Stimulated activated CD8-positive, alpha-beta memory T cell treated with anti-CD3 and anti-CD28 coated beads, Interleukin-4, amount 100 ng/mL, for 1 hour (primary cell): ENCODE measurements at places on chromosomes 12 and 14.

DNA sequence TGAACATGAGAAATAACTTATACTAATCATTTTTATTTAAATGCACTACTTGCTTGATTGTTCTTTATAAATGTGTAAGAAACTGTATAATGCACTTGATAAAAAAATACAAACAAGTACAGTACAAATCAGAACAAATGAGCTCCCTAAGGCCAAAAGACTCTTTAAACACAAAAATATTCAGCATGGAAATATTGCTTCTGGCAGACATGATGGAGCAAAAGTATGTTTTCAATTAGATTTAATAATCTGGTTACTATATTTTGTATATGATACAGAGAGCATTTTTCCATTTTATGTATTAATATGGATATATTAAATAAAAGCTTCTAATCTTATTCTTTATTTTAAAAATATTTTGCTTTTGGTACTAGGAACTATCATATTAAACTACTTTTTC lies 800.2 kb upstream of the LRFN5 start:
- DNase-seq = no peak

DNA sequence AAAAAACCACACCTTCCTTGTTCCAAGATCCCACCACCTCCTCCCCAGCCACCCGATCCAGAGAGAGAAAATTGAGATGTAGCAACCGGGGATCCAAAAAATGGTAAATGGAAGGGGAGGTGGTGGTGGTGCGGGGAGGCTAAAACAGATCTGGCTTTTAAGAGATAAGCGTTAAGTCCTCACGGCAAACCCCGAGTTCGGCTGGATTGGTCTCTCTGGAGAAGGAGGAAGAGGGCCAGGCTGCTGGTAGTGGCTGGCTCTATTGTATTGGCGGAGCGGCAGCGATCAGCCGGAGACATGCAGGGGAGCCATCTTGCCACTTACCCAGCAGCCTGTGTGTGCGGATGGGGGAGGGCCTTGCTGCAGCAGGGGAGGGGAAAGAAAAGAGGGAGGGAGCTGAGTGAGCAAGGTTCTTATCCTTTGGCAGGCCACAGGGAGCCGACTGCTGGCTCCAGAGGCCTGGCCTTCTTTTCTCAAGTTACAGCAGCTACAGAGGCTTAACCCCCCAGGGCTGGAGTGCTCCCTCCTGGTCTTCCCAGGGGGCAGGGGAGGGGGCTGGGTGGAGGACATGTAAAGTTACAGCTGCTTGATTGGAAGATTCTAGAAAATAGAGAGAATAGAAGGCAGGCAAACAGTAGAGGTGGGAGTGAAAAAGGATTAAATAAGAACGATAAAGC lies 14.1 kb upstream of the CDH24 start:
- DNase-seq = peak; percentile 43

- no peak for DNase-seq
Observed at GRCh38 chr12:81332054-81332453, 254.2 kb downstream of the ACSS3 start.

DNA sequence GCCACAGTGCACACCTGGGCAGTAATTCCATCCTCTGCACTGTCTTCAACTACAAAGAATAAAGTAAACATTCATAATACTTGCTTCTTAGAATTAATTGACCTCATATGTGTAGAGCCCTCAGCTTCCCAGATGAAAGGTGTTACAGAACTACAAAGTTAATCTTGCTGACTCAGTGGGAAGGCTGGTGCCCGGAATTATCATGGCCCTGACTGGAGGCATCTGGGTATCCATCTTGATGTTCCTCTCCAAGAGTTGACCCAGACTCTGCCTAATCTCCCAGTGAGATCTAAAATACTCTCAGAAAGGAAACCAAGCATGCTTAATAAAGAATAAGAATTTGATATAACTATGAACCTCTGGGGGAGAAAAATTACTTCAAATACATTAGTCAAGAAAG lies 147.0 kb upstream of the ARID2 start:
- no peak for DNase-seq

- DNase-seq = no peak
Observed at GRCh38 chr14:87111741-87112140, 881.2 kb downstream of the GALC start.

DNA sequence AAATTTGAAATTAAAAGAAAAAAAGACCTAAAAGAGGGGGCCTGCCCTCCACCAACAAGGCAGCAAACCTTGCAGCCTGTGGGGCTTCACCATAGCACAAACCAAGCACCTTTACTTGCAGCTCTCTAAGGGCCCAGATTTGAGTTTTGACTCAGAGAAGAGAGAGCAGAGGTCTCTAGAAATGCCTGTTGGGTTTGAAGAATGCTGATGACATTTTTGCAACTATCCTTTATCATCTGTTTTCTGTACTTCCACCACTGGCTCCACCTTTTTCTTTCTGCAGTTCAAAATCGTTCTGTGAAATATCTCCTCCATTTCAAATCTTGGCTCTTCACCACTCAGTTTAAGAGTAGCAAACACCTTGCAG lies 83.8 kb upstream of the HMGA2 start:
- no peak for DNase-seq

- no peak for DNase-seq
Observed at GRCh38 chr12:110354172-110354780, 49.2 kb downstream of the ANAPC7 start.

- DNase-seq = no peak
Observed at GRCh38 chr14:75833326-75834020, 148.3 kb downstream of the TGFB3 start.

GRCh38 chr12:122199484-122200355 lies 3.8 kb upstream of the B3GNT4 start:
- no peak for DNase-seq

DNA sequence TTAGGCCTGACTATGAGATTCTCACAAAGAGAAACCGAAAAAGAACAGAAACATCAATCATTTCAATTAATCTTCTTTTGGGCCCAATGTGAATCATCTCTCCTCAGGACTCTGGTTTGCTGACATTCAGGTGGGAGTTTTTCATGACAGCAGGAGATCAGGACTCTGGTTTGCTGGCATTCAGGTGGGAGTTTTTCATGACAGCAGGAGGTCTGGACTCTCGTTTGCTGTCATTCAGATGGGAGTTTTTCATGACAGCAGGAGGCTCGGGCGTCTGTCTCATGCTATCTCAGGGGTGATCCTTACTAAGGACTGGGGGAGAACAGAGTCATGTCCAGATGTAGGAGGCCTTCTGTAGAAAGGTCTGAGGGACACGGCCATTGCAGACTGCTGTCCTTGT lies 40.1 kb upstream of the PARP11 start:
- no peak for DNase-seq

- DNase-seq = no peak
Observed at GRCh38 chr12:81570234-81570633, 188.9 kb downstream of the PPFIA2 start.

- peak; percentile 40 for DNase-seq
Observed at GRCh38 chr14:23559010-23559925, 3.2 kb downstream of the THTPA start.

DNA sequence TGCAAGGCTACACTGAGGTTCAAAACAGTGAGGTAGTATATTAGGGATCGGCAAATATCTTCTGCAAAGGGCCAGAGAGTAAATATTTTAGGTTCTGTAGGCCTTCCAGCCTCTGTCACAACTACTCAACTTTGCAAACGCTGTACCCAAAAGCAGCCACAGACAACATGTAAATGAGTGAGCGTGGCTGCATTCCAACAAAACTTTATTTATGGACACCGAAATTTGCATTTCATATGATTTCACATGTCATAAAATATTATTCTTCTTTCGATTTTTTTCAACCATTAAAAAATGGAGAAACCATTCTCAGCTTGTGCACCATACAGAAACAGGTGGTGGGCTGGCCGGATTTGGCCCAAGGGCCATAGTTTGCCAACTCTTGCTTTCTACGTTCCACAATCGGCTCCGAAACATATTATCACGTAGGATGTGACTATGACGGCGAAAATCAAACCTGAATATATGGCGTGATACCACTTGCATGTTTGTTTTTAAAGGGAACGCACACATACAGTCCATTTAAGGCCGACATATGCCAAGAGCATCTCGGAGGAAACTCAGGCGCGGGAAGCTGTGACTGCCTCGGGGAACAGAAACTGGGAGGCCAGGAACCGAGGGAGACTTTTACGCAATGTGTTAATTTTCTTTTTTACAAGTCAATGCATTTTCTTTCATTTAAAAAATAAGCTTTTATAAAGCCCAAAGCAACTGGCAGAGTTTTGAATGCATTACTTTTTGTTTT lies 7.1 kb downstream of the NCOR2 start:
- DNase-seq = no peak

GRCh38 chr12:91704446-91704845 lies 441.2 kb downstream of the BTG1 start:
- no peak for DNase-seq

DNA sequence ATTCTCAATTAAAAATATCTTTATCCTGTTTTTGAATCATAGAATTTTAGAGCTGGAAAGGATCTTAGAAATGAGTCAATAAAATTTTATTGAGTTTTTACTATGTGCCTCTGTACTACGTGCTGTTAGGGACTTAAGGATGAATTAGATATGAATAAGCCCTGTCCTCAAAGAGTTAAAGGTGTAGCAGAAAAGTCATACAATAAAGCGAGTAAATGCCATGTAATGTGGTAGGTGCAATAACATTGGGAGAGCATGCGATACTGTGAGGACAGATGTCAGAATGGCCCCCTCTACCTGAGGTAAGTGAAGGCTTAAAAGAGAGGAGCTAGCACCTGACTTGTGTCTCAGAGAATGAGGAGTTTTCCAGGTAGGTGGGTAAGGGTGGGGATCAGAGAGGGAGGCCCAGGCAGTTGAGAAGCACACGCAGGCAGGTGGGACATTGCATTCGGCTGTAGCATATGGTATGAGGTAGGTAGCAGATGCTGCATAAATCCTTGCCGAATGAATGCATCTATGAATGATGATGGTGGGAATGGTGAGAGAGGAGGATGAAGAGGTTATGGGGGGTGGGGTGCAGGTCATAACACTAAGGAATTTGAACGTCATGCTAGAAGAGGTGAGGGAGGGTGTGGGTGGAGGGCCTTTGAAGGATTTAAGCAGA lies 35.4 kb upstream of the ATP23 start:
- no peak for DNase-seq

DNA sequence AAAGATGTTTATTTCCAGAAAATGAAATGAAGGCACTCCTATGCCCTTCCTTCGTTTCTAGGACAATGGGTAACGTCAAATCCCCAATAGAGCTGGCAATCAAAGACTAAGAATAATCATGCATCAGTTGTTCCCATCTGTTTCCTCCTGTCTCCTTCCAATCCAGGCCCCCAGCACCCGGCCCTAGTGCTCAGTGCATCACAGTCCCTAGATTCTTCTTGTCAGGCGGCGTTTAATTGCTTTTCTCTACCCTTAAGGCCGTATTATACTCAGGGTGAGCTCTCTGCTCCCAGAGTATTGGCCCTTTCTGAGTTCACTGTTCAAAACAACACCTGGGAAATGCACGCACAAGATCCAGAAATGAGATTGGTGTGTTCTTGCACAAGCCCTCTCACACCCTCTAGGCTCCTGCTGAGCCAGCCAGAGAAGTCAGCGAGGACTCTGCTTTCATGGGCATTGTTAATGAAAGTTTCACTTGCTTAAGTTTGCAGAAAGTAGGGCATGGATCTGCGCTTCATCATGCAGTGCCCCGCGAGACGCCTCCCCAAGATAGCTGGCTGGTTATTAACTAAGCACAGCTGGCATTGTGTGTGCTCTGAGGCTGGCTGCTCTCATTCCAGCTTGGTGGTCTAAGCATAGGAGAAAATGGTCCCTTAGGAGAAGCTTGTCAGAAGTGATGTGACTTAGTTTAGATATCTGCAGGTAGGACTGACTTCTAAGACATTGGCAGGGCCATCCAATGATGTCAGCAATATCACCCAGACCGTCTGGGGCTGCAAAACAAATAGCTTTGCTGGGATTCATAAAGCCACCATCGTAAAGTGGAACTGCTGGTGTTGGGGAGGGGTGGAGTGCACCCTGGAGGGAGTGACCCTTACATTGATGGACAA lies 28.7 kb downstream of the CRACR2A start:
- no peak for DNase-seq

GRCh38 chr12:75783093-75783877 lies 248.3 kb downstream of the PHLDA1 start:
- no peak for DNase-seq

DNA sequence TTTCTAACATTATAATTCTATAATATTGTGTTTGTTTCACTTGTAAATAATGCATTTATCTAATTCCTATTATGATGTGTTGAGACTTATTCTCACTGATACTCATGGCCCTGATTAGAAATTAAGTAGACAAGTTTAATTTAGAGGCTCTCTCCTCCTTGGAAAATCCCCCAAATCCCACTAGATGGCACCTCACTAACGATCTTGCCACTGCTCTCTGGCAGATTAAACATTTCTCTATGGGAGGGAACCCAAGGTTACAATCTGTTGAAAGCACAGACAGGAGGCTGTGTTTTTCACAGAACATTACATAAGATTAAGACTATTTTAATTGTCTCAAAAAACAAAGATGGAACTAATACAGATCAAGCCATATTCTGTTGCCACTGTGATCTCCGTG lies 318.7 kb downstream of the LRFN5 start:
- DNase-seq = no peak

DNA sequence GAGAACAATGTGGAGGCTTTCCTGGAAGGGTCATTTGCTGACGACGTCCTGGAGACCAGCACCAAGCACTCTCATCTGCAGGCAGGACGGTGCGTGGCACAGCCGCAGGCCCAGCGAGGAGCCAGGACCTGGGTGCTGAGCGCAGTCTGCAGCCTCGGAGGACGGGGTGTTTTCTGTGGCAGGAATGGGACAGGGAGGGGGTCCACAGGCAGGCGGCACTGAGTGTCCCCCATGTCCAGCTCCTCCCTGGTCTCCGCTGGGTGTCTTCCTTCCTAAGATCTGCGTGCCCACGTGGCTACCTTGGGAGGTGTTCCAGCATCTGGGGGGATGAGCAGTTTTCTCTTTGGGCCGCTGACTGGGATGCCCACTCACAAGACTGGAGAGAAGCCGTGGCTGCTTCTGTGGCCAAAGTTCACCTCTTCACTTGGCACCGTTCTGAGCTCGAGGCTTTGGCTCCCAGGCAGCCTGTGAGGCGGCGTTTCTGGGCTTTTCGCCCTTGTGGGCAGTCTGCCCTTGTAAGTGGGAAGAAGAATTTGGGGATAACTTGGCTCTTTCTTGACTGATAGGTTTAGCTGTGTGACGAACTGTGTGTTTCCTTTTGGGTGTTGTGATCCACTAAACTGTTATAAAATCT lies 72.2 kb downstream of the NOC4L start:
- DNase-seq = no peak

GRCh38 chr14:61177279-61178225 lies 103.6 kb downstream of the TMEM30B start:
- DNase-seq = no peak

DNA sequence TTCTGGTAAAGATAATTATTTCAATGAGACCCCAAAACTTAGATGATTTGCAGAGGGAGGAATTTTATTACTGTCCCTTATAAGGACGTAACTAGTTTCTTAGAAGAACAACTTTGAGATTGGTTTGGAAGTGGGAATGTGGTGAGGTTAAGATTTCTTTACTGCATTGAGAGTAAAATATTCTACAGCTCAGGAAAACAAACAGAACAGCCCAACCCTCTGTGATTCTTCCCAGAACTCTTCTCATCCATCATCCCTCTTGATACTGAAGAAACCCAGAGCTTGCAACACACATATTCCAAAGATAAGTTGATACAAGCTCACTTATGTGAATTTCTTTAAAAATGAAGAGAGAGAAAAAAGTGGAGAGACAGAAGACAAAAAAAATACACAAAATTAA lies 234.2 kb downstream of the CRADD start:
- DNase-seq = no peak

GRCh38 chr12:128551266-128551665 lies 272.5 kb downstream of the SLC15A4 start:
- no peak for DNase-seq

- no peak for DNase-seq
Observed at GRCh38 chr12:61629702-61630101, 630.5 kb upstream of the USP15 start.

- no peak for DNase-seq
Observed at GRCh38 chr14:40122968-40123648, 690.9 kb upstream of the FBXO33 start.
